GM23248 (cell line): ENCODE measurements at places on chromosomes 5 and 9.

DNA sequence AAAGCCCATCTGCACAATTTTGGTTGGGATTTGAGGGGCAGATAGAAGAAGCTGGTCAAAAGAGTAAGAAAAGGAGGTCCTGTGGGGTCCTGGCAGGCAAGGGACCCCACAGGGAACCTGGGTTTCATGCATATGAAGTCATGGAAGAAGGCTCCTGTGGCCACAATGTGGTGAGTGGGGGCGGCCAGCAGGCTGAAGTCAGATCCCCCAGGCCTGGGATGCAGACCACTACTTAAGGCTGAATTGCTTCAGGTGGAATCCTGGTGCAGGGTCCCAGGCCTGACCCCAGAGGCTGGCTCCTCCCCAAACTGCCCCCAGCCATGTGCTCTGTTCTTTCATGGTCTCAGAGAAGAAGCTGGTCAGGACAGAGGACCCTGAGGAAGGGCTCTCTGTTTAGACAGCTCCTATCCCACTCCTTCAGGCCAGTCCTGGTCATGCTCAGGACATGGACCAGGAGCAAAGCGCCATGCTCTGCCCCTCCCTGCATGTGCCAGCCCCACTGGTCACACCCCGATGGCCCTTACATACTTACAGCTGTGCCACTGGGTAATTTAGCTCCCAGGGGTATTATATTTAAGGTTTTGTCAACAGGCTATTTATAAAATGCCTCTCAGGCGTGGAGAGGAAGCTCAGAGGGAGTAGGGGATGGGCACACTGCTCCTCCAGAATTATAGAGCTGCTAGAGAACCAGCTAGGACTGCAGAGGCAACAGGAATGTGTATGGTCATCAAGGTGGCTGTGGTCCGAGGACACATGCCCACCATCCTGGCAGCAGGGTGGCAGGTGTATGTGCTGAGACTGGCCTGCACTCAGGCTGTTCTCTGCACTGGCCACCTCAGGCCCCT is 33.4 kb downstream of the C5orf15 start:
- no peaks in the 10 kb centered on the region for H3K36me3 ChIP-seq
- H3K27ac ChIP-seq: no peak overlapping the region
- H3K4me1 ChIP-seq: 0 out of 2 replicates have a peak, but pooled peaks cover 2% of the 10 kb centered on the region
- DNase-seq: no peak
- H3K4me3 ChIP-seq: no peak overlapping the region

DNA sequence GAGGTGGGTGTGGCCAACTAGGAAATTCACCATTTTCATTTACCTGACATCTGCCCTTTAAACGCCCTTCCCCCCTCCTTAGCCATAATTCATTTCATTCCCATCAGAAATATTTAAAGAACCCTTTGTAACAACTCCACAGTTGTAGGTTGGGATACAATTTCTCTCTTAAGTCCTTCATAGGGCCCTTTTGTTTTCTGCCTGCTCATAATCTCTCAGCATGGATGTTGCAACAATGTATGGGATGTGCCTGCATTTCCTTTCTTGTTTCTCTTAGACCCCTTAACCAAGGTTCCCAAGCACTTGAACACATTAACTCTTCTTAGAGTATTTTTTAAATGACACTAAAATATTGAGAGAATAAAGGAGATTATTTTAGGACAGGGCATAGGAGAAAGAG is 51.7 kb upstream of the MYO10 start:
- DNase-seq: no peak
- no peak overlapping the region for H3K27ac ChIP-seq
- H3K4me1 ChIP-seq: peaks cover 11% of the 10 kb centered on the region
- H3K4me3 ChIP-seq: no peak overlapping the region
- H3K27me3 ChIP-seq: no peaks in the 10 kb centered on the region
- H3K36me3 ChIP-seq: no peaks in the 10 kb centered on the region

DNA sequence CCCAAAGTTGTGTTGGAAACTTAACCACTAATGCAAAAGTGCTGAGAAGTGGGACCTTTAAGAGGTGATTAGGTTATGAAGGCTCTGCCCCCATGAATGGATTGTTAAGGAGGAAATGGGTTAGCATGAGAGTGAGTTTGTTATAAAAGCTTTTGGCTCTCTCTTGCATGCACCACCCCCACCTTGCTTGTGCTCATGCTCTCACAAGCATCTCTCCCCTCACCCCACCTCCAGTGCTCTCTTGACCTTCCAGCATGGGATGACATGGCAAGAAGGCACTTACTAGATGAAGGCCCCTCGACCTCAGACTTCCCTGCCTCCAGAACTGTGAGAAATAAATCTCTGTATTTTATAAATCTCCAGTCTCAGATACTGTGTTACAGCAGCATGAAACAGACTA is 52.8 kb downstream of the RICTOR start:
- DNase-seq: no peak
- H3K36me3 ChIP-seq: no peaks in the 10 kb centered on the region
- H3K27ac ChIP-seq: no peak overlapping the region
- H3K27me3 ChIP-seq: no peaks in the 10 kb centered on the region
- peaks cover 27% of the 10 kb centered on the region for H3K4me1 ChIP-seq
- H3K4me3 ChIP-seq: no peak overlapping the region

GRCh38 chr9:127396253-127396807 is 639 bp upstream of the SLC2A8 start:
- peak overlapping the region; percentile 41; the same call in 1 of the 2 replicates for H3K4me3 ChIP-seq
- no peak for DNase-seq
- no peaks in the 10 kb centered on the region for H3K36me3 ChIP-seq
- H3K27ac ChIP-seq: no peak overlapping the region

DNA sequence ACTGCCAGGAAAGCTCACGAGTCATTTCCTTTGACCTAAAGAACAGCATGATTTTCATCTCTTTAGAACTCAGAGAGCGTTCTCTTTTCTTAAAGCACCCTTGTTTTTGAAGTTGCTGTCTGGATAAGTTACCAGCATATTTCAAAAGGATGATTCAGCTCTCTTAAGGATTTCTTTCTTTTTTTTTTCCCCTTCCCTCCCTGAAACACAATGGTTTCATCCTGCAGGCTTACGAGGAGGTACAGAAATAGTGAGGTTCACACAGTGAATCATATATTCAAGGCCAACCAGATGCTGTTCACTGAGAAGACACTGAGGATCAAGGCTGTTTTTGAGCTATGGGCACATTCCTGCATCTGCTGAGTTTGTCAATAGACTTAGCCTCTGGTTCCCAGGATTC is 257.2 kb downstream of the KIF4B start:
- no peak overlapping the region for H3K4me3 ChIP-seq
- no peaks in the 10 kb centered on the region for H3K36me3 ChIP-seq
- no peaks in the 10 kb centered on the region for H3K27me3 ChIP-seq

DNA sequence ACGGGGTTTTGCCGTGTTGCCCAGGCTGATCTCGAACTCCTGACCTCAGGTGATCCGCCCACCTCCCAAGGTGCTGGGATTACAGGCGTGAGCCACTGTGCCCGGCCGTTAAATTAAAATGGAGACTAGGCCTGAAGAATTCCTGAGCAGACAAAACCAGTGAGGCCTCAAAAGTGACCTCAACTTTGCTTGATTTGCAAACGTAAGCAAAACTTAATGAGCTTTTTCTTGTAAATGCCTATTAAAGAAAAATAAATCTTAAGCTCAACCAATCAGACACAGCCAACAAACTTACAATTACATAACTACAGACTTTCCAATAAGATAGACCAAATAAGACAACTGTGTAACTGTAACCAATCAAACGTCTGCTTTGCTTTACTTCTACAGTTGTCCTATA is 111.3 kb upstream of the SEMA6A start:
- DNase-seq: no peak
- H3K27ac ChIP-seq: no peak overlapping the region
- H3K27me3 ChIP-seq: no peaks in the 10 kb centered on the region
- H3K4me3 ChIP-seq: no peak overlapping the region

DNA sequence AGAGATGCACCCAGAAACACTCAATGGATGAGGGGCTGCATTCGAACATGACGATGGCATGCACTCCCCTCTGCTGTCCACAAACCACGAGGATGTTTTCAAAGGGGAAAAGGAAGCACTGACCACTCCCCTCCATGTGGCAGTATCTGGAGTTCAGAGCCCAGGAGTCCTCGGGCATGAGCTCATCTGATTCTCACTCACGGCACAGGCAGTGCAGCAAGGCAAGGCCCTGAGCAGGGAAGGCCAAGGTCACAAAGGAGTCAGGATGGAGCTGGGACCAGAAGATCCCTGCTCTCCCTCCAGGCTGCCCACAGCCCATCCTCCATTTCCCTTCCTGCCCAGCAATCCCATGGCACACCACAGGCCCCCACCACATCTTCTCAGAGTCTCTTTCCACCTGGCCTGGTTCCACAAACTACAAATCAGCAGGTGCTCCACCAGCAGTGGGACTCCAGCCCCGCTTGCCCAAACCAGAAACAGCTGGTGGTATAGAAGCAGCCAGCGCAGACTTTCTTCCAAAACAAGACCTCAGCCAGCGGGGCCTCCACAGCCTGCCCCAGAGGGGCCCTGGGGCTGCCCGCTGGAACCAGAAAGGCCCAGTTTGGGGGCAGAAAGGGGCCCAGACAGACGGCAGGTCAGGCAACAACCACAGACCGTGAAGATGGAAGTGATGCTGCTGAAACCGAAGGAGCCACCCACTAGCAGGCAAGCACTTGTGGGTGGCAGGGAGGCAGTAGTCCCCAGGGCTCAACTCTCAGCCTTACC is 12.2 kb downstream of the TNIP1 start:
- H3K27me3 ChIP-seq: no peaks in the 10 kb centered on the region
- no peak overlapping the region for H3K27ac ChIP-seq
- H3K4me3 ChIP-seq: no peak overlapping the region
- DNase-seq: peak; percentile 28
- H3K4me1 ChIP-seq: peaks cover 36% of the 10 kb centered on the region

GRCh38 chr5:97840643-97841042 is 657.6 kb upstream of the RIOK2 start:
- H3K4me3 ChIP-seq: no peak overlapping the region
- no peaks in the 10 kb centered on the region for H3K36me3 ChIP-seq
- H3K27me3 ChIP-seq: peaks cover 3% of the 10 kb centered on the region
